ENCODE measurements at places on chromosomes 12 and 14.
A peak's percentile ranks its signal among the peaks of the same experiment; 100 is the strongest.

DNA sequence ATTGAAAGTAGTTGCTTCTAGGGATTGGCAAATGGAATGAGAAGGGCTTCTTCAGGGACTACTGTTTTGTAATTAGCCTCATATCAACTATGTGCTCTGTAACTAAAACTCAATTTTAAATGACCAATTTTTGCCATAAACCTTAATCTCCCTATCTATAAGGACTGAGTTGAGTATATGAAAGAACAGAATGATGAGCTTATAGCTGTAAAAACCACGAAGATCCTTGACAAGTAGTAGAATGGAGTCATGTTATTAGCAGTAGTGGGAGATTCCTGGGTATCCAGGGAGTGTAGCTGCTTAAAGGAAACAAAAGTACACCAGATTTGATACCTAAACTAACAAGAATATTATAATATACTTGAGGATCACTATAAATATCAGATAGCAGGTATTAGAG, 28.0 kb downstream of the LGALS3 start:
- no peak for DNase-seq

DNA sequence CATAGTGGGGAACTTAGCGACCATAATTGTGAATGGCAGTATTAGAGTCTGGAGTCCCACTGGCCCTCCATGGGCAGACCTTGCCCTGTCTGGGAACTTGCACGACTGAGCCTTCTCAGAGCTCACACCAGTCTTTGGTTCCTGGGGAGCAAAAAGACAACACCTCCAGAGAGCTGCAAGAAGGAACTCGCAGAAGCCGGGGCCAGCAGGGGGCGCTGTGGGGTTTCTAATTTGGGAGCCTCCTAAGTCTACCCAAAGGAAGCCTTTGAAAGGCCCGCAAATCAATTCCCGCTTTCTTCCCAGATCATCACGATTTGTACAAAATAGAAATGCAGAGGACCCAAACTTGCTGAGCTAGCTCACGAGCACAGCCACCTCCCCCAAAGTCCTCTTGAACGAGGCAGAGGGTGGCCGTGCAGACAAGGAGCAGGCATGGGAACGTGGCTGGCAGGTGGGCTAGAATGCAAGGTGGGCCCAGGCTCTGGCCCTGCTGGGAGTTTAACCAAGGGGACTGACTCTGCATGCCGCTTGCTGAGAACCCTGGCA, 46.3 kb upstream of the FBXO21 start:
- DNase-seq, result peak; percentile 72

DNA sequence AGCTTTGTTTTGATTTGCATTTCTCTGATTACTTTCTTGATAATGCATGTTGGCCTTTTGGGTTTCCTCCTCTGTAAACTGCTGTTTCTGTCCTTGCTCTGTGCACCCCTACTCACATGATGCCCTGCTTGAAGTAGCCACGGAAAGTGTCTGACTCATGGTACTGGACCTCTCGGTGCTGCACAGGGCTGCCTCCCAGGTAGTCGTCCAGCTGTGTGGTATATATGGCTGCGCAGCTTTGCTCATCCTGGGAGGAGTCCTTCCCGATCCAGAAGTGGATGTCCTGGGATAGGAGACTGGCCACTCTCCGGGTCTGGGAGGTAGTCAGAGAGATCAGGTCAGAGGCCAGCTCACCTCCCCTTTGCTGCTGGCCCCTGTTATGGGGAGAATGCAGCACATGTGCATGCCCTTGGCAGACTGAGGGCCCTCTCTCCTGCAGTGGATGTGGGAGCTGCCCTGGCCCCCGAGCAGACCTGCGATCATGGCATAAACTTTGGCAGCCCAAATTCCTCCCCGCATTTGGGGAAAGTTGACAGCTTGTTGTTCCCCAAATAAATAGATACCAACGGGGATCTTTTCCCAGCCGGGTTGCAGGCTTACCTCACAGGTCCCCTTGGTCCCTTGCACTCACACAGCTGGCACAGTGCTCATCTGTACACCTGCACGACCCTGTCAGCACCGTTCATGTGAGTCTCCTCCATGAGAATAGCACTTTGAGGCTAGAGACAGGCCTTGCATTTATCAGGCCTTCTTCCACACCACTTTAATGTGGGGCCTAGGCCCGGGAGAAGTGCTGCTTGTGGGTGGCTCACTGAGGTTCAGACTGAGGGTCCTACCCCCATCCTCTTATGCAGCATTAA, 5.2 kb downstream of the AVIL start:
- no peak for DNase-seq

- no peak for DNase-seq
Measured at GRCh38 chr14:92959761-92960680, 37.1 kb downstream of the CHGA start.

DNA sequence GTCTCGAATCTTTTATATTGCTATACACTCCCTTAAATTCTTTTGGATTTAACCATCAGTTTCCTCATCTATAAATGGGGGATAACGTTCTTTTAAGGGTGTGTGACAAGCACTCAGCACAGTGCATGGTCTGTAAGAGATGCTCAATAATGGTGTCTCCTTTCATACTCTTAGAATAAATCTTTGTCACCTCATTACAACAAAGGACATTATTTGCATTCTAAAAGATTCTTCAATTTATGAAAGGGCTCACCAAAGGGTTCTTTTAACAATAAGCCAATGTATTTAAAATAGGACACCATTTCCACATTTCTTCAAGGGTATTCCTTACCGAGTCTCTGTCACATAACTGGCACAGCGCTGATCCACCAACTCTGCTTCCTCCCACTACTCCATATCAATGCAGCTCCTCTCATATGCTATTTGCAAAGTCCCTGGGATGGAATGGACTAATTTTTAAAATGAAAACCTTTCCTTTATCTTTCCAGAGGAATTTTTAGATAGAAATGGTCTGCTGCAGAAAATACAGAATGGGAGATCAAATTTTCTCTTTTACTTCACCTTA, 29.2 kb upstream of the RIC8B start:
- no peak for DNase-seq

DNA sequence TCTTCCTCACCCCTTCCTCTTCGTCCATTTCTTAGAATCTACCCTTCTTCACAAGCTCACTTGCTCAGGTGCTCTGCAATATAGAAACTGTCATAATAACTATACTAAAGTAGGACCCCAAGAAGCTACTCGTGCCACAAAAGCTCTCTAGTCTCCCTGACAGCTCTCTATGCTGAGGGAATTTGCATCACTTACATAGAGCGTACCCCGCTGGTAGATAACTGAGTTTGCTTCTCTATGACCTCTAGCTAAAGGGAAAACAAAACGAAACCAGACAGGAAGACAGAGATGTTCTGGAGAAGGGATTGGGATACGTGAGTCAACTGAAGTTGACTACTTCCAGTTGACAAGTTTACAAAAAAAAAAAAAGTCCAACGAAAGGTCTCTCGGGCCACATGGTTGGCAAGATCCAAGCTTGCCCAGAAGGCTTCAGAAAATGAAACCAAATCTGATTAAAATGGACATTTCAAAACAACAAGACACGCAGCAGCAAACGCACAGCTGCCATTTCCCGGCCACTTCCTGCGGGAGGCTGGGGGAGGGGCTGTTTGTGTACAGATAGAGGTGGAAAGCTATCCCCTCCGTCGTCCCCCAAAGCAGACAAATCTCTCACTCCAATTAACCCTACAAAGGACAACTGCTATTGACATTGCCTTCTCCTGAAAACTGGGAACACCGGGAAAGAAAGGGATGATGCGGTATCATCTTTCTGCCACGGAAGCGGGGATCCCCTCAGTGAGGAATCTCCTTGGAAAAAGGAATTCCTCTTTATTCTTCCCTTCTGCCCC, 1.3 kb downstream of the BAZ2A start:
- peak; percentile 53 for DNase-seq

- DNase-seq, result peak; percentile 83
Measured at GRCh38 chr12:15928346-15928745, 17.2 kb downstream of the DERA start.

GRCh38 chr12:104738331-104738730, 219.8 kb downstream of the SLC41A2 start:
- no peak for DNase-seq

- no peak for DNase-seq
Measured at GRCh38 chr14:51845811-51846210, 14.6 kb upstream of the GNG2 start.

- no peak for DNase-seq
Measured at GRCh38 chr12:99393763-99394162, 253.8 kb upstream of the GARIN6 start.

- peak; percentile 19 for DNase-seq
Measured at GRCh38 chr12:25308756-25309155, 58.0 kb upstream of the KRAS start.

DNA sequence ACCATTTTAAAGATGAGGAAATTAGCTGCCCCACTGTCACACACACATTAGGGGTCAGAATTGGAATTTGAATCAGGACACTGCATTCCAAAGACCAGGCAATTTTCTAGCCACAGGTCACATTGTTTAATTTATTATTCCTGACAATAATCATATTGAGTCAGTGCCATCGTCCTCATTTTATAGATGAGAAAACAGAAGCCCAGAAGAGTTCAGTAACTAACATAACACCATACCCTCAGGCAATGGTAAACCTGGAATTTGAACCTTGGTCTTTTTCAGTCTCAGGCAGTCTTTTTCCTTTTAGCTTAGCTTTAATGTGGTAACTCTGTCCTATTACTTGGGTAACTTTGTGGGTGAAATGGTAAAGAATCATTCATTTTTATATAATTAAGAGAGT, 330.3 kb upstream of the SYT1 start:
- no peak for DNase-seq

GRCh38 chr12:113204804-113205203, 16.5 kb upstream of the TPCN1 start:
- no peak for DNase-seq

DNA sequence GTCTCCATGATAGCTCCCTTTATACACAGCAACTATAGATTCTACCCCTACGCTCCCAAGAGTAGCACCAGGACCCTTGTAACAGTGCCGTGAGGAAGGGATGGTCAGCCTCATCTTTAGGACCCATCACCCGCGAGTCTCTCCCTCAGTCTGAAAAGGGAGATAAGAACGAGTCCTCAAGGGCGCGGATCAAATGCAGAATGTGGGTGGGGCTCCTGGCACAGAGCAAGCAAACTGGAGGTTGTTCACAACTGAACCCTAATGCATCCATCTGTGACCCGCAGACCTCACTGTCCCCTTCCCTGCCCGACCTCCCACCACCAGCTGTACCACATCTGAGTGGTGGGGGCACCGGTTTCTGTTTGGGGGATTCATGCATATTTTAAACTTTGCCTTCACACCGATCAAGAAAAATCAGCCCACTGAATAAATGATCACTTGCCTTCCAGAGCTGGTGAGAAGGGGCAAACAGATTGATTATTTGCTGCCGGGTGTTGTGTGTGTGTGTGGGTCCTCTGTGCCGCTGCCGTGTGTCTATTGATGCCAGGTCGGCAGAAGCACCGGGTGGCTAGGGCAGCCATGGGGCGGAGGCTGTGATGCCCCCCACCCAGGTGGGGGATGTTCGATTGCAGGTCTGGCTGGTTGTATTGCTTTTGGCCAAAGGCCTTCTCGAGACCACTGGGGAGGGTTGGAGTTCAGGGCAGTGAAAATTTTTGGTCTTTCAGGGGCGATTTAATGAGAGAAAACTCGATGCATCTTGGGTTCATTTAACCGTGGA, 35.7 kb upstream of the BEGAIN start:
- no peak for DNase-seq

- no peak for DNase-seq
Measured at GRCh38 chr12:112716099-112717093, 75.2 kb upstream of the RPH3A start.
